ENCODE measurements at places on chromosomes 1 and 21.

DNA sequence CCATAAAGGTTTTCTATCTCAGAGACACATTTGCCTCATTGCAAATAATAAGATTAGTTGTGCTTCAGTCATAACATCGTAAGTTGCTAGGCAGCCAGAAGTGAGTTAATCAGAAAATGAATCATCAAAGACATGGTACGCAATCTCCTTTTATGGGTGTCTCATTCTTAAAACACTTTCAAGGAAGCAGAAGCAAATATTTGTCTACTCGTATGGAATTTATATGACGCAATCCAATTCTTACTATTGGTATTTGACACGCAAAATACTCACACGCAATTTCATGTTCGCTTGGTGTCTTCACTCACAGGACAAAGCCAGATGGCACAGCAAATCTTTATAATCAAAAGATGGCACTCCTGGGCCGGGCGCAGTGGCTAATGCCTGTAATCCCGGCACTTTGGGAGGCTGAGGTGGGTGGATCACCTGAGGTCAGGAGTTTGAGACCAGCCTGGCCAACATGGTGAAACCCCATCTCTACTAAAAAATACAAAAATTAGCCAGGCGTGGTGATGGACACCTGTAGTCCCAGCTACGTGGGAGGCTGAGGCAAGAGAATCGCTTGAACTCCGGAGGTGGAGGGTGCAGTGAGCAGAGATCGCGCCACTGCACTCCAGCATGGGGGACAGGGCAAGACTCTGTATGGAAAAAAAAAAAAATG is 56.4 kb downstream of the HLCS start:
- DNase-seq: no peak

GRCh38 chr1:9235096-9235459 is 504 bp downstream of the H6PD start:
- no peak for DNase-seq

DNA sequence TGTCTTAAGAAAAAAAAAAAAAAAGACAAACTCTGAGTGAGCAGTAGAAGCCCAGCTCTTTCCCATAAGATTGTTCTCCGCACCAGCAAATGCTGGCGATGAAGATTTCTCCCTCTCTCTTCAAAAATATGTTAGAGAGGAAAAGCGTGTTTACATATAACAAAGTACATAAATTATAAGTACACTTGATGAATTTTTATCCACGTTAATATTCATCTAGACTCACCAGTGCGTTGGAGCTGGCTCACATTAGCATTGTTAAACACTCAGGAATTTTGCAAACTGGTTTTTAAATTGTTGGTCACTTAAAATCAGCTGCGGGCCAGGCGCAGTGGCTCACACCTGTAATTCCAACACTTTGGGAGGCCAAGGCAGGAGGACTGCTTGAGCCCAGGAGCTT is 56.0 kb downstream of the RUNX3 start:
- no peak for DNase-seq

DNA sequence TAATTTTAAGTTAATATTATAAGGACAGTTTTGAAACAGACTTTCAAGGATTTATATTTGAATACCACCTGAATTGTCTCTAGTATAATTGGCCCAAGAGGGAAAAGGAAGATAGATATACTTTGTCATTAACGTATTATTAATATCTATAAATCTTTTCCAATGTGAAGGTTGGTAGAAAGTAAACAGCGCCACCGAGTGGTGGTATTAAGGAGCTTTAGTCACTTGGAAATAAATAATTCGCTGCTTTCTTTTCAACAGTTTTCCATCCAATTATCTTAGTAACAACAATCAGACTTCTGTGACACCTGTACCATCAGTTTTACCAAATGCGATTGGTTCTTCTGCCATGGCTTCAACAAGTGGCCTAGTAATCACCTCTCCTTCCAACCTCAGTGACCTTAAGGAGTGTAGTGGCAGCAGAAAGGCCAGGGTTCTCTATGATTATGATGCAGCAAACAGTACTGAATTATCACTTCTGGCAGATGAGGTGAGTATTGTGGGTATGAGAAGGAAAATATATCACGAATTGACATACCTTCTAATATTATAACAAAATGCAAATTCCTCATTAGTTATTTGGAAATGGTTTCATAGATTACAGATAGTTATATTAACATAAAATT is 37.7 kb downstream of the SH3GLB1 start:
- DNase-seq: peak; percentile 9

GRCh38 chr1:36555041-36555440 is 72.3 kb upstream of the CSF3R start:
- DNase-seq: no peak

- DNase-seq: no peak
These were observed 11.9 kb downstream of the RCSD1 start for GRCh38 chr1:167641786-167642500.
